ENCODE measurements at places on chromosomes 1 and 21.
A peak's percentile ranks its signal among the peaks of the same experiment; 100 is the strongest.

DNA sequence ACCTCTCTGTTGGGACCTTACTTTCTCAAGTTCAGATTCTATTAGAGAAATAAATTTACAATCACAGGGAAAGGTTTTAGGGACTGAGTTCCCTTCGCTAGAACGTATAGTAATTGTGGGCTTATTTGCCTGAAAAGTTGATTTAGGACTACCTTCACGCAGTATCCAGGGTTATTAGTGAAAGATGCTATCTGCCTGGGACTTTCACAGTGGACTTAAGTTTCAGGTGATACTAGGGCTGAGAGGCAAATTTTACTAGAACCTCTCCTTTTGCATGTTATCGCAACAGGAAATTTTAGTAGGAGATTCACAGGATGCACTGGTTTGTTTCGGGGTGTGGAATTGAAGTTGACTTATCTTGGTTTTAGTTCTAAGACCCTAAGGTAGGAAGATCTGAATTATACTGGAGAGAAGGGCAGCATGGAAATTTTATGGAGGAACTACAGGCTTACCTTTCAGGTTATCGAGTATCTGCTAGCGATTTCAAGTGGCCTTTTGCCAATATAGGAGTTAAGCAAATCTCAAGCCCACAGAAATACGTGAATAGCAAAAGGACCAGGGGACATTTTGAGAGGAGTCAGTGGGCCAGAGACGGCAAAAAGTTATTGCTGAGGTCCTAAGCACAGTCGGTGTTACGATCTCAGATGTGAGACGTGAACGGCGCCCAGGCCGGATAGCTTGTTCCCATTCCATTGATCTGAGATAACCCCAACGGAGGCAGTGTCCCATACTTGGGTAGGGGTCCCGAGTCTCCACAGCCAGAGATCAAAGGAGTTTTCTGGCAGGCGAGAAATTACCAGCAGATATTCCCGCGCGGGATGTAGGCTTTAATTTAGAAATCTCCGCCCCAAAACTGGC lies 723 bp upstream of the GNAI3 start:
- no peak for DNase-seq

DNA sequence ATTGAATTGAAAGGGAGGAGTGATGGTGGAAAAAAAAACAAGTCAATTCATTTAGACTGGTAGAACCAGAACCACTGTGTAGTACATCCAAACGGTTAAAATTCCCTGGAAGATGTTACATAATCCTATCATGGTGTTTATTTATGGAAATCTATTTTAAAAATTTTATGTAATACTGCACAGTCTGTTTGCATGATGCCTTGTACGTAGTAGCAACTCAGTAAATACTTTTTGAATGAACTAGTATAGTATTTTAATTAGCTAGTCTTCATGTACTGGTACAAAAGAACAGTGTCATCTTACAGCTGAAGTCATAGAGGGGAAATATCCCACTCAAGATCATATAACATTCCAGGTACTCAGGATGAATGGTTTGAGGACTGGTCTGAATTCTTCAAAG lies 27.0 kb upstream of the IER5 start:
- DNase-seq: no peak

DNA sequence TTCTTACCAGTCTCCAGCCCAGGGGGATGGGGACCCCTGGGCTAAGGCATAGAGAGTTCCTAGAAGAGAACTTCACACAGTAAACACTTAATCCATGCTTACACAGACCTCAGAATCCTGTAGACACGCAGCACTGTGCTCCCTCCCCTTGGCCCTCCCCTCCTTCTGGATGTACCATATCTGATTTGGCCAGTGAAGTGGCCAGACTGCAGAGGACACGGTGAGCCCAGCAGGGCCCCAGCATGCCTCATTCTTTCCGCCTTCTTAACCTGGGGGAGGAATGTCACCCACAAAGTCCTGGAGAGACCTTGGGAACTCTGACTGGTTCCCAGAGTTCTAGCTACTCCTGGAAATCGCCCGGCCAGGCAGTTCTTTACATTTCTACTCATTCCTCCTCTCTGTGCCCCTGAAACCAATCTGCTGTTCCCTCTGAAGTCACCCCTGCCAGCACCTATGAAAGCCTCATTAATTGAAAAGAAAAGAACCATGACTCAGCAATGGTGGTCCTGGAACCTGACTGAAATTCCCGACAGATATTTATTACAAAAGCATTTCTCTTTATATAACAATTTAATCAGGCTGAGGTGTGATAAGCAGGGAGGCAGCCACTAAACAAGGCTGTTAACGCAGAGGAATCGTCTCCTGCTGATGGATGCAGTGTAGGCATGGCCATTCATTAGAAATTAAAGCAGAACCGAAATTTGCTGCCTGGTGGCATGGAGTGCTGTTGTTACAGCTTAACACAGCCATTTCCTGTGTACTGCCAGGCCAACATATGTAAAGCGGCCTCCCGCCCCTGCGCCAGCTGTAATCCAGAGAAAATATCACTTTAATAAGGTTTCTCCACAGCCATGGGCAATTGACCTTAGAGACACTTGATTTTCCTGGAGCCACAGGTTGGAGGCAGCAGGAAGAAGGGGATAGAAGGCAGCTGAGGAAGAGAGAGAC lies 74.6 kb upstream of the KCND3 start:
- no peak for DNase-seq

- DNase-seq: no peak
These were observed 56.7 kb downstream of the PRRX1 start for GRCh38 chr1:170720661-170721060.

DNA sequence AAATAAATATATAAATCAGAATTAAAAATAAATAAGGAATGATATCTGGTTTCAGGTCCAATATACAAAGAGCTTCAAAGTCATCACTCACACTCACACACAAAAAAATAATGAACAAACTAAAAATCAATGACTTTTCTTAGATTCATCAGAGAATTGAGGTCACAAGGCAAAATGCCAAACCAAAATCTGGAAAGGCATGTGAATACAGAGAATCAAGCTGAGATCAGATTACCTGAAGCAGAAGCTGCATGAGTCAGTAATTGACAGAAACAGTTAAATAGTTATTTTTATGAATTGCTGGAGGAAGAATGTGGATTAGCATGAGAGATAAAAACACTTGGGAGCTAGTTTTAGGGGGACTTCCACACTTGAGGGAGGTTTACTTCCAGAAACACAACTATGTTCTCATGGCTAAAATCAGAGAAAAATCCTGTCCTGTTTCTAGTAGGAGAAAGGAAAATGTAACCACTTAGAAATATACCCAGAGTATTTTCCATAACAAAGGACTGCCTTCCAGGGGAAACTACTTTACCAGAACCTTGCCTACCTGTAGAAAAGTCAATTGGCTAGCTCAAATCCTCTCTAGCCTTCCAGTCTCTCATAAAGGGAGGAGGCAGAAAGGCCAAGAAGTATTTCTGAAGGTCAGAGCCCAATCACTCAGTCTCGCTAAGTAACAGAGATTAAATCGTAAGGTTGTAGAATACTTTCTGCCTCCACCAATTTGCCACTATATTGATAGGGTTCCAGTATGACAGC lies 536.6 kb upstream of the NR5A2 start:
- no peak for DNase-seq

- no peak for DNase-seq
These were observed 4.4 kb upstream of the WDR64 start for GRCh38 chr1:241647658-241648057.

- DNase-seq: no peak
These were observed 17.7 kb downstream of the DDAH1 start for GRCh38 chr1:85447006-85447943.

DNA sequence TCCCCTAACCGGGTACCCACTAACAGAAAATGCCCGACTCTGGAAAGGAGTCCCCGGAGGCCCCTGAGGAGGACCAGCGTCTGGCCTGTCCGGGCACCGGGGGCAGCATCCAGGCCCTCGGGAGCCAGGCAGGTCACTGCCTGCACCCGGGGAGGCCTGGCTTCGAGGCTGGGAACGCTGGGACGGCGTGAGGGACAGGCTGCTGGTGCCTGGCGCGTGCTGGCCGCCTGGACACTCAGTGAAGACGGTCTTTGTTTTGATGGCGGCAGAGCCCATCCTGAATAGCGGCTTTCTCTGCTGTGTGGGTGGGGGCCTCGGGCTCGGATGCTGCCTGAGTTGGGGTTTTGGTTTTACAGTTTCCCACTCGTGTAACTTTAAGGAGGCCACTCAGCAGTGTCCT lies 37.6 kb downstream of the PRKCZ start:
- DNase-seq: no peak

DNA sequence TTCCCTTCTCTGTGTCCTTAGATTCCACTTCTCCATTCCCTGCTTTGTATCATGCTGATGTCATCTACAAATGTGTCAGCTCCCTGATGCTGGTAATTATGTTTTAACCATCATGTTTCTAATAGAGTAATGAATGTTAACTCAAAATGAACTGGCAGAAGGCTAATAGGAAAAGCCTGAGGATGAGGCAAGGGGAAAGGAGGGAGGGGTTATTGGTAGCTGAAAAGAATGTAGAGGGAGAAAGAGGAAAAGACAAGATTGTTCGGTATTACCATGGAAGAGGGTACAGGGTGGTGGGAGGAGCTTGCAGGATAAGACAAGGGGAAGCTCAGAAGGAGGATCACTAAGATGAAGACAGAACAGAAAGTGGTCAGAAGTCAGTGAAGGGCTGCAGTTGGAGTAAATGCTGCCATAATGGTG lies 150.9 kb downstream of the ZC3H11B start:
- no peak for DNase-seq

DNA sequence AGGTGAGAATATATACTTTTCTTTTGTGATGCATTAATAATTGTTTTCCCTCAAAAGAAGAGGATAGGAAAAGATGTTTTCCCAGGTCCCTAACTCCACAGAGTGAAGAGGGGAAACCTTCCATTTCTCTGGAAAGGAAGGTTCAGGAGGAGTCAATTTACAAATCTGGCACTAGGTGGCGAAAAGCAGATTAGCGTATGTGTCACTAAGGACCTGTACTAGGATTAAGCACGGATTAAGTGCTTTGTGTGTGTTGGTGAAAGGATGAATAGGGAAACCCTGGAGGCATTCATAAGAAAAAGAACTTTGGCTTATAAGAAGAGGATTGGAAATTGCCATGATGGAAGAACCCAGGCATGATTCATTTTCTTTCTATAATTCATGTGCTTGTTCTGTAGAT lies 410.1 kb upstream of the PLXNA2 start:
- no peak for DNase-seq

DNA sequence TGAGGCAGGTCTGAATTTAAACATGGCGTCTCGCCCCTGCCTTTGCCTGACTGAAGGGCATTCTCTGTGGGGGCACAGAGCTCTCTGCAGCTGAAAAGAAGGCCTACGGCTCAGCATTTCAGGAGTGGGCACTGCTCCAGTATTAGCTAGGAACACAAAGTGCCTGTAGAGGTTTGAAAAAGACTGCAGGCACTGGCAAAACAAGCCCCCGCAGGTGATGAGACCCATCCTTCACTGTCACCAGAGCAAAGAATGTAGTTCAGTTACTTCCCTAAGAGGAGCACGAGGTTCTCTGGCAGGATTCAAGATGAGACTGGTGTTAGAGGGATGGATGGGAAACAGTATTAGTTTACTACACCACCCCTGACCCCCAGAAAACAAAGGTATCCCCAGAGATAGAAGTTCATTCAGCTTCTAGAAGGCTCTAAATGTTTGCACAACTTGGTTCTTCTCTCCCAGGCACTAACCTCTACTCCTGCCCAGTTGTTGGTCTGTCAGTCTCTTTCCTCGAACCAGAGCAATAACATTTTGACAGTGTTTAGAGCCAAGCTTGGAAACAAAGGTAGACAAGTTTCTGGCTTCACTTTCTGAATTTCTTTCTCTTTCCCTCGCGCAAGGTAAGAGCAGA lies 101.9 kb upstream of the KCNE2 start:
- DNase-seq: no peak

GRCh38 chr1:6601923-6602668 lies 573 bp downstream of the KLHL21 start:
- no peak for DNase-seq

- DNase-seq: no peak
These were observed 58.0 kb upstream of the PDC start for GRCh38 chr1:186518822-186519381.

- DNase-seq: no peak
These were observed 65.2 kb upstream of the SGIP1 start for GRCh38 chr1:66468722-66469121.

DNA sequence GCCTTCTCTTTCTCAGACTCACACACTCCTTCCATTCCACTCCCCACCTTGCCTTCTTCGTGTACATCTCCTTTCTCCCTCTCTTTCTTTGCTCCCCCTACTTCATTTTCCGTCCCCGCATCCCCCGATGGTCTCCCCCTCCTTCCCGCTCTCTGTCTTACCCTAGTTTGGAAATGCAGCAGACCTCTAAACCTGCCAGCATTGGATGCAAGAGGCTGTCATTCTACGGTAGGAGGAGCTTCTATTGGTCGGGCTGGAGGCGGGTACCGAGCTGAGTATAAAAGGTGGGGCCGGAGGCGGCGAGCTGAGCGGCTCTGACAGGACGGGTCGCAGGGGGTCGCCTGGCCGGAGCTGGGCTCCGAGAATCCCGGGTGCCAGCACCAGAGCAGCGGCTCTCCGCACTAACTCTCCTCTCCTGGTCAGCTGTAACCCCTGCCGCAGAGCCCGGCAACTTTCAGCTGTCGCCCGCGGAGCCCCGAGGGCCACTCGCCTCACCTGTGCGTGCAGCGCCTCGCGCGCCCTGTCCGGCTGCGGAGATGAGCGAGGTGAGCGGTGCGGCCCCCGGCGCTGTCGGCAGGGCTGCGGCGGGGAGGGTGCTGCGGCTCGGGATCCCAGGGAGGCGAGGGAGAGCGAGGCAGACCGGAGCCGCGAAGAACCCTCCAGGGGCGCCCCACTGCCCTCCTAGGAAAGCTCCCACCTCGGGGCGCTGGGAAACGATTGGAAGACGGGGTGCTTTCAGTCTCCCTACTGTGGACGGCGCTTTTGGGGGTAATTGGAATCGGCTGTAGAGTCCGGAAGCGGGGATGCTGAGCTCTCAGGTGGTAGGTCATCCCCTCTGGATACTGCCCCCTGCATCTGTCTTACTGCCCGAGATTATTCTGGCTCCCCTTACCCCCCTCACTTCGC lies at the start of gene PCP4L1:
PCP4L1 (plus strand) TSS at position 307 of the 906 bp plus-strand sequence; CDS start at position 537, 230 bp downstream.
- peak; percentile 43 for DNase-seq

GRCh38 chr1:220966041-220966440 lies 86.8 kb downstream of the HLX start:
- no peak for DNase-seq

DNA sequence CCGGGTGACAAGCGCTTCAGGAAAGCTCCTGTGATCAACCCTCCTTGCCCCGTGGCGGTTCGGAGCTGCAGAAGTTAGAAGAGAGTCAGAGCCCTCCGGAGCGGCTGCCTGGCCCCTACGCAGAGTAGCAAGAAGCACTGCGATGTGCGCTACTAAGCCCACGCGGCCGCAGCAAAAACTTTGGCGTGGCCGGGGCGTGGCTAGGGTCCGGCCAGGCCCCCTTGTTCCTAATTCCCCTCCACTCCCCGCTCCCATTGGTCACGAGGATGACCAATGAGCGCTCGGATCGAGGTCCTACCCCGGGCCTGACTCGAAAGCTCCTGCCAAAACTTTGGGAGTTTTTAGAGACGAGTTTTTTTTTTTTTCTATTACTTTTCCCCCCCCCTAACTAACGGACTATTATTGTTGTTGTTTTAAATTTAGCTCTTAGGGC lies at the start of gene HLX:
HLX (plus strand) TSS at position 368 of the 433 bp plus-strand sequence. CDS start 415 bp downstream, outside the sequence.
- DNase-seq: no peak

All from GM18507 (cell line).